ENCODE measurements at places on chromosomes 1 and 21.

- DNase-seq, result no peak
Measured at GRCh38 chr21:25837533-25838265, 102.9 kb downstream of the GABPA start.

DNA sequence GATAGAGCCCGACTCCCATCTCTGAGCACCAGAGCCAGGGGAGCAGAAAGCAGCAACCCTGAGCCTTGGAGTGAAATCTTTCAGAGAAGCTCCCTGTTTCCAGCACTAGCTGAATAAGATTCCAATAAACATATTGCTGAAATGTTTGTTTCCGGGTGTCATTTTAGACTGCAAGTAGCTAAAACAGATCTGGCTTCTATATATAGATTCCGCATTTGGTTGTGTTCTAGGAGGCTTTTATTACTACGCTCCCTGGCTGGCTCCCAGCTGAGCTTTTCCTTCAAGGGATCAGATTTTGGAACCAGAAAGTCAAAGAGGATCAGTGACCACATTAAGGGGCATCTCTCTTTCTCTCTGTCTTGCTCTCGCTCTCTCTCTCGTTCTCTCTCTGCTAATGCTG lies 88.2 kb downstream of the PAPPA2 start:
- DNase-seq, result no peak

GRCh38 chr1:97563926-97564325 lies 356.9 kb downstream of the DPYD start:
- DNase-seq, result no peak

GRCh38 chr1:221696027-221696426 lies 45.9 kb downstream of the DUSP10 start:
- no peak for DNase-seq

DNA sequence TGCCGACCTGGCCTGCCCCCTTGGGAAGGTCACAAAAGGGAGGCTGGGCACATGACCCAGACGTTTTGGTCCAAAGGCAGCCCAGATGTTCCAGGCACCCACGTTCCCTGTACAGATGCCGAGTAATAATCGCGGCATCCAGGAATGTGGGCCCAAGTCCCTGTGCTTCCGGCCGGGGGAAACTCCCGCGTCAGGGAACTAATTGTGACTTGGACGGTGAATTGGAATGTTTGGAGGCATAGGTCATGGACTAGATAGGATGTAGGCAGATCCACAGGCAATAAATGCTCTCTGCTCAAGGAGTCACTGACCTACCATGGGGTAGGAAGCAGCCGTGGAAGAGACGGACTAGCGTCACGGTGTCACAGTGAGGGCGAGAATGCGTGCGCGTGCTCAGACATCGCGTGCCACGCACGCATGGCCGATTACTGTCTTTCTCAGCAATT lies 178.4 kb downstream of the DUSP10 start:
- DNase-seq, result no peak

DNA sequence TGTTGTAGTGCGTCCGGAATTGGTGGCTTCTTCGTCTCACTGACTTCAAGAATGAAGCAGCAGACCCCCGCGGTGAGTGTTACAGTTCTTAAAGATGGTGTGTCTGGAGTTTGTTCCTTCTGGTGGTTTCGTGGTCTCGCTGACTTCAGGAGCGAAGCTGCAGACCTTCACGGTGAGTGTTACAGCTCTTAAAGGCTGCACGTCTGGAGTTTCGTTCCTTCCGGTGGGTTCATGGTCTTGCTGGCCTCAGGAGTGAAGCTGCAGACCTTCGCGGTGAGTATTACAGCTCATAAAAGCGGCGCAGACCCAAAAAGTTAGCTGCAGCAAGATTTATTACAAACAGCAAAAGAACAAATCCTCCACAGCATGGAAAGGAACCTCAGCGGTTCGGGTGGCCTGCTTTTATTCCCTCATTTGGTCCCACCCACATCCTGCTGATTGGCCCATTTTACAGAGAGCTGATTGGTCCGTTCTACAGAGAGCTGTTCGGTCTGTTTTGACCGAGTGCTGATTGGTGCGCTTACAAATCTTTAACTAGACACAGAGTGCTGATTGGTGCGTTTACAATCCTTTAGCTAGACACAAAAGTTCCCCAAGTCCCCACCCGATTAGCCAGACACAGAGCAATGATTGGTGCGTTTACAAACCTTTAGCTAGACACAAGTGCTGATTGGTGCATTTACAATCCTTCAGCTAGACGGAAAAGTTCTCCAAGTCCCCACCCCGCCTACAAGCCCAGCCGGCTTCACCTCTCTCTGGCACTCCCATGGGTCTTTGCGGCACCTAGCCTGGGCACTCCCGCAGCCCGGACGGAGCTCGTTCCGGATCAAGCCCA lies 49.6 kb upstream of the KRTAP19-8 start:
- DNase-seq, result no peak

DNA sequence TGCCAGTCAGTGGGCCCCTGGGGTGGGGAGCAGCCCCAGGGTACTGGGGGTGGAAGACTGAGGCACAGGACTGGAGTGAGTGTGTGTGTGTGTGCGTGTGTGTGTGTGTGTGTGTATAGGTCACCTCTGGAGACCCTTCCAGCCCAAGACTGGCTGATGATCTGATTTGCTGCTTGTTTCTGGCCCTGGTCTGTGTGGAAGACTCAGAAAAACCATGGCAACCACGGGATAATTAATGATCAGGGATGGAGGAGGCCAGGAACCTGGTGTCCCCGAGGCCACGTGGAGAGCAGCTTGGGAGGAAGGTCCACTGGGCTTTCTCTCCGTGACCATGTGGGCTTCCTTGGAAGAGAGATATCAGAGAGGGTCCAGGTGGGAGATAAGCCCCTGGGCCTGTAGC lies 4.8 kb upstream of the ACTL8 start:
- DNase-seq, result no peak

- DNase-seq, result no peak
Measured at GRCh38 chr1:155037043-155037442, 3.4 kb downstream of the DCST1 start.

- DNase-seq, result no peak
Measured at GRCh38 chr1:30008372-30008997, 714.9 kb downstream of the MATN1 start.

- no peak for DNase-seq
Measured at GRCh38 chr1:44662683-44663030, 11.6 kb downstream of the TMEM53 start.

DNA sequence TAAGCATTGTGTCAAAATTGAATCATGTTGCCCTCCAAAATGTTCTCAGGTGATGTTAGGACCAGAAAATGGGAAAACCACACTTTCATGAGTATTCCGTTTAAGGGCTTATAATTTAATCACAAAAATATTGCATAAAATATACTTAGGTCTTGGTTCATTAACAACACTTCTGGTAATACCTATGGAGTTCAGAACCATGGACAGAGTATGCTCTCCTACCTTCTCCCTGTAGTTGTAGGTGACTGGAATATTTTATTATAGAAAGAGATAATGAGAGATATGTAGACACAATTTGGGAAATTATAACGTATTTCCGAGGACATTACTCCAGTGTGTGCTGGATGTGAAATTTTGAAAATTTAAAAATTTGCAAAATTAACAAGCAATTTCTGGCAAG lies 232.5 kb downstream of the NCAM2 start:
- no peak for DNase-seq

DNA sequence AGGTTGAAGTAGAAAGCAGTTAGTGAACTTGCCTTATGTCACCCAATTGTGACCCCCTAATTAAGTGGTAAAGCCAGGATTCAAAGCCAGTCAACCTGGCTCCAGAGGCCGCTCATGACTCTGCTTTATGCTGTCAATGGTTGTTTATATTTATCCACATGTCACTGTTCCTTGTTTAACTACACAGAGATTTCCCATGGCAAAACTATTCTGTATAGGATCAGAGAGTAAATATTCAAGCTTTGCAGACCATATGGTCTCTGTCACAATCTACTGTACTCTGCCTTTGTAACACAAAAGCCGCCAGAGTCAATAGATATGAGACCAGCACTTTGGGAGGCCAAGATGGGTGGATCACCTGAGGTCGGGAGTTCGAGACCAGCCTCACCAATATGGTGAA lies 371.7 kb upstream of the PTBP2 start:
- no peak for DNase-seq

DNA sequence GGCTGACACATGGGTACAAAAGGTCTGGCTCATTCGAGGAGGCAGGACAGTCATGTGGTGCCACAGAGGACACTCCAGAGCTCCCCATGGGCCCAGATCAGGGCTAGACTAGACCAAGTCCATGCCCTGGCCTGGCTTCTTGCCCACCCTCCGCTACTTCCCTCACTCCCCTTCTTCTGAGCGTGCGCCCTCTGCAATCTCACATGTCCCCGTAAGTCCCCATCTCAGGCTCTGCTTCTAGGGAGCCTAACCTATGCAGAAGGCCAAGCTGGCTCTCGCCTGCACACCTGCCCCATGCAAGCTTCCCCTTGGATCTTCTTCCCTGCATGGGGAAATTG lies 553.6 kb downstream of the PTPRU start:
- DNase-seq, result no peak

DNA sequence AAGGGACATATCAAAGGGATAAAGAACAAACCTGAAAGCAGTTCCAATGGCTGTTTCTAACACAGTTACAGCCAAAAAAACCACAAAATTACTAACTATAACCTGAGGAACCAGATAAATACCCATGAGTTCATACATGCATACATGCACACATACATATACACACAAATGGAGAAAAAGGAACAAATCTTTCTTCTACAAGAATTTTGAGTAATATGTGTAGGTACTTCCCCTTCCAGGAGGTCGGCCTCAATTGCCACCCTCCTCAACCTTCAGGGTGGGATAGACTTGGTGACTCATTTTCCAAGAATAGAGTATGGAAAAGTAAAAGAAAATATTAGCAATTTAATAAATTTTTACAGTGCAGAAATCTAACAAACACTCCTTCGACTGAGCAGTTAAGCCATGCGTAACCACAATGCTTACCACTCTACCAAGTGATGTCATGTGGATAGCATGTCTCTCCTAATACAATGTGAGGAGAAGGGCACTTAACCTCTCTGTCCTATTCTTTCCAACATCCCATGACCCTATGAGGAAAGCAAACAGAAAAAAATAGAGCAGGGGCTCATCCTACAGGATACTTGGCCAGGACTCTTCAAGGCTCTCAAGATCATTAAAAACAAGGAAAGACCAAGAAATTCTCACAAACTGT lies 243.0 kb upstream of the RUNX1 start:
- DNase-seq, result no peak

GRCh38 chr1:110347182-110347893 lies 8.2 kb downstream of the RBM15 start:
- DNase-seq, result no peak

- DNase-seq, result no peak
Measured at GRCh38 chr21:23111070-23111600, 2112.9 kb downstream of the NCAM2 start.

DNA sequence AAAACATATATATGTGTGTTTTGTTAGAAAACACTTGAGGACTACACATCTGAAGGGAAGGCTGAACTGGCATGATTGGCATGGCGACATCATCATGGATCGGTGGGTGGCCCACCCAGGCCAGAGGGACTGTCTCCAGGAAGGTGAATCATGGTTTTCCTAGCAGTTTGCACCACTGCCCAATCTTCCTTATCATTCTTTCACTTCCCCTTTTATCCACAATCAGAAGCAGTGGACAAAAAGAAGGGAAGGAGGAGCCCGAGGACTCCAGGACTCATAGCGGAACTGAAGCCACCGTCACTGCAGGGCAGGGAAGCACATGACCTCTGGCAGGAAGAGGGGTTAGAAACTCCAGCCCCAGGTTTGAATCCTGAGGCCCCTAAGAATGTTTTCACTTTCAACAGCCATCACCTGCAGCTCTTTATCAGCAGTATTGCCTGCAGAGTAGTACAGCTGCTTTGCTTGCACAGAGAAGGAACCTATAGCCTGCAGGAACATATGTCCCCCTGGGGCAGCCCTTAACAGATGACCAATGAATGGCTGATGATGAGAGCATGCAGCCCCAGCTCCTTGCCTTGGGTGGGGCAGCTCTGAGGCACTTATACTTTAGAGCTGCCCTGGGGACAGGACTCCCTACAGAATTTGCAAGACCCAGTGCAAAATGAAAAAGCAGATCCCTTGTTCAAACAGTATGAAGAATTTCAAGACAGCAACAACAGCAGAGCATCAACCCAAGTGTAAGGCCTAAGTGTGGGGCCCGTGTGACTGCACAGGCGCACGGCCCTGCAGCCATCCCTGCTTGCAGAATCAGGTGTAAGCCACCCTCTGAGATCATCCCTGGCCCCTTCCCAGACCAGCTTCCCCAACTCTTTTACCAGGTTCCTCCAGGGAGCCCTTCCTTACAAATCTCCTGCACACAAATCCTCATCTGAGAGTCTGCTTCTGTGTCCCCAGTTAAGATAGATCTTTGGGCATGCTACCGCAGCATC lies 241.8 kb upstream of the IRF2BP2 start:
- no peak for DNase-seq

DNA sequence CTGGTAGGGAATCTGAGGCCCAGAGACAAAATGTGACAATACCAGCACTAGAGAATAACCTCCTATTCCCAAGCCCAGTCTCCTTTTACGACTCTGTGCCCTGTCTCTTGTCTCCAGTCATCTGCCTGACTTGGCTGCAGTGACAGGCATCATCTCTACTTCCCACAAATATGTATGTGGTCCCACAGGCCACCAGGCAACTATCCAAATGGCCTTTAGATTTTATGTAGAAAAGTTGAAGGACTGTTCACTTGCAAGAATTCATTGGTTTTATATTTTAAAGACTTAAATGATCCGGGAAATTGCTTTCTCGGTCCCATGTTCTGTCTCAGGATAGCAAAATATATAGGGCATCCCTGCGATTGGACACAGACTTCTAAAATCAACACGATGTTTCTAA lies 11.6 kb downstream of the KRTAP24-1 start:
- no peak for DNase-seq

DNA sequence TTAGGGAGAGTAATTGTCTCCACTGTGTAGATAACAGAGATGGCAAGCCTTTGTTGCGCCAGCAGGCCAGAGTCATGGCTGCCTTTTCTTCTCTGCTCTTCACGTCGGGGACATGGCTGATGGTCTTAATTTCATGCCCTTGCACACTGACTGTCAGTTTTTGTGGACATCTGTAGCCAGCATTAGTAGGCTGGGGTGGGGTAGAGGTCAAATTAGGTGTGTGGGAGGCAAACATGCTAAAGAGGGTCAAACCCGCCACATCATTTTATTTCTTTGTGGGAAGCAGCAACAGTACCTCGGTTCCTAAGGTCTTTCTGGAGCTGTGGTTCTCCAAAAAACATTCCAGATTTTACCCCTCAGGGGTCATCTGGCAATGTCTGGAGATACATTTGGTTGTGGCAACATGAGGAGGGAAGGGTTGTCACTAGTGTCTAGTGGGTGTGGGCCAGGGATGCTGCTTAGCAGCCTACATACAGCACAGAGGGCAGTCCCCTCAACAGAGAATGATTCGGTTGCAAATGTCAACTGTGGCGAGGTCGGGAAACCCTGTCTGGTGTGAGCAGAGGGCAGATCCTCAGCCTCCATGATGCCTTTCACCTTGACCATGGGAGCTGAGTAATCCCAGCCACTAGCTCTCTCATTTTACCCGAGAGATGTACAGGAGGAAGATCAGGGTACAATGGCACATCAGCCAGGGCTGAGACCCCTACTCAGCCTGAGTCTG lies 14.7 kb downstream of the RUNX1 start:
- no peak for DNase-seq

DNA sequence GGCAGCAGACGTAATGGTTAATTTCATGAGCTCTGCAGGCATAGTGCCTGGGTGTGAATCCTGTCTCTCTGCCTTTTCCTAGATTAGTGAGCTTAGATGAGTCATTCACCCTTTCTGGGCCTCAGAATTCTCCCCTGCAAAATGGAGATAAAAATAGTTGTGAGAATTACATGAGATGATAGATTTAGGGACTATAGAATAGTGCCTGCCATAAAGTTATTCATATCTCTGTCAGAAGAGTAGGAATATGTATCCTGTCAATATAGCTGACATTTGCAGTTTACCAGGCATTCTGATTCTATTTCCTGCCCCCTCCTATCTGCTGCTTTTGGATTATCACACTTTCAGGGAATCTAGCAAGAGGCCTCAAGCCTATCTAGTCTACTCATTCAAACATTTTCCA lies 112.0 kb downstream of the PDE4B start:
- DNase-seq, result peak; percentile 71

All from hematopoietic multipotent progenitor cell treated with erythropoietin and hydrocortisone succinate and interleukin-3 and kit ligand, for 8 days (in vitro differentiated cells).